Smooth muscle cell of the umbilical artery (primary cell): ENCODE measurements at places on chromosomes 1 and 21. TPM values are rescaled to one million over a fixed set of nuclear protein-coding genes. Genes with fewer than 3 reads are reported as not detected.

Gene RAP1GAP
- 0.09 and 0.89 TPM in 2 replicates for total RNA-seq

Gene TMEM61
- not detected in 2 replicates for total RNA-seq

Gene SPATA46
- total RNA-seq: not detected in 2 replicates

Gene INSRR
- total RNA-seq: not detected in 2 replicates

Gene ANXA9
- total RNA-seq: 0.05 TPM in 1 of 2 replicates, not detected in the other

Gene KCNK2
- total RNA-seq: 5.3 and 25.5 TPM in 2 replicates

Gene SH2D1B
- total RNA-seq: not detected in 2 replicates

Gene RGS4
- 173 and 822 TPM in 2 replicates for total RNA-seq

Gene PROK1
- total RNA-seq: not detected in 2 replicates

Gene FLG2
- total RNA-seq: not detected in 2 replicates

Gene CLDN17
- not detected in 2 replicates for total RNA-seq

Gene TRIM46
- total RNA-seq: 5.6 and 10.7 TPM in 2 replicates

Gene TTC39A
- 0.30 and 0.51 TPM in 2 replicates for total RNA-seq

Gene TMOD4
- not detected in 2 replicates for total RNA-seq

Gene IVL
- total RNA-seq: 1.1 TPM in 1 of 2 replicates, not detected in the other

Gene CD52
- total RNA-seq: not detected in 2 replicates

Gene SGIP1
- total RNA-seq: 4.4 and 5.6 TPM in 2 replicates

Gene KMO
- total RNA-seq: under 0.01 TPM in 1 of 2 replicates, not detected in the other

Gene ZC3H12A
- total RNA-seq: 30.4 and 35.3 TPM in 2 replicates

Gene PADI2
- 0.18 TPM in 1 of 2 replicates, not detected in the other for total RNA-seq

Gene HMCN1
- 41.3 and 81.7 TPM in 2 replicates for total RNA-seq

Gene MX2
- 4.8 and 5.3 TPM in 2 replicates for total RNA-seq

Gene TMEM234
- total RNA-seq: 17.0 and 18.1 TPM in 2 replicates

Gene PGLYRP4
- total RNA-seq: not detected in 2 replicates

Gene FOXD3
- not detected in 2 replicates for total RNA-seq

Gene AKR7A3
- total RNA-seq: 0.28 and 0.30 TPM in 2 replicates

Gene NID1
- 62.6 and 66.5 TPM in 2 replicates for total RNA-seq
